ENCODE measurements at places on chromosomes 16 and 17.

- DNase-seq, result no peak
Observed at GRCh38 chr16:10738231-10739077, 5.2 kb upstream of the NUBP1 start.

GRCh38 chr17:82108038-82108437 lies 10.0 kb upstream of the FASN start:
- no peak for DNase-seq

GRCh38 chr16:70752426-70752825 lies 48.5 kb downstream of the VAC14 start:
- no peak for DNase-seq

- DNase-seq, result no peak
Observed at GRCh38 chr17:61575983-61576382, 15.0 kb downstream of the NACA2 start.

DNA sequence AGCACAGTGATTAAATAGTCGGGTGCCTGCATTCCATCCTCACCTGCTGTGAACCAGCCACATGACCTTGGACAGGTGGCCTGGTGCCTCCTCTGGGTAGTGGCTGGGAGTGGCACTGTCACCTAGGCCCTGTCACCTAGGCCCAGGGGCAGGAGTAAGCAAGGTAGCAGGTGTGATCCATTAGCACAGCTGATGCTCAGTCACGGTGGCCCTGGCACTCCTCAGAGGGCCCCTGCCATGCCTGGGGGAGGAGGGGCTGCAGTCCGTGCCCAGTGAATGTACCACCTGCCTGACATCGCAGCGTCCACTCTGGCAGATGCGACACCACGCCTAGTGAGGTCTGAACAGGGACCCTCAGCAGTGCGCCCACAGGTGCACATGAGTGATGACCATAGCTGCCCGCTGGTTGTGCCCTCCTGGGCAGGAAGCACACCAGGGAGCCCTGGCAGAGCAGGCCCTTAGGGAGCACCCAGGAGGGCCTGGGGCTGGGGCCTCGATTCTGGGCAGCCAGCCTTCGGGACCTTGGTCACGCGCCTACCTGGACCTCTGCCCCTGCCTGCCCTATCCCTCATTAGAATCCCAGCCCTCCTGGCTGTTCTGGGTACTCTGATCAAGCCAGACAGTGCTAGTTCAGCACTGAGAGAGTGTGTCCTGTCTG lies 33.1 kb upstream of the CRISPLD2 start:
- no peak for DNase-seq

GRCh38 chr16:2474877-2475412 lies at the start of gene TBC1D24:
Gene TBC1D24 (plus strand): TSS chr16:2475127. CDS start chr16:2496149, 21,022 bp downstream.
- DNase-seq, result peak; percentile 88

GRCh38 chr17:20086416-20087076 lies 77.4 kb downstream of the SPECC1 start:
- no peak for DNase-seq

- DNase-seq, result no peak
Observed at GRCh38 chr17:74763565-74764387, 12.4 kb downstream of the NAT9 start.

DNA sequence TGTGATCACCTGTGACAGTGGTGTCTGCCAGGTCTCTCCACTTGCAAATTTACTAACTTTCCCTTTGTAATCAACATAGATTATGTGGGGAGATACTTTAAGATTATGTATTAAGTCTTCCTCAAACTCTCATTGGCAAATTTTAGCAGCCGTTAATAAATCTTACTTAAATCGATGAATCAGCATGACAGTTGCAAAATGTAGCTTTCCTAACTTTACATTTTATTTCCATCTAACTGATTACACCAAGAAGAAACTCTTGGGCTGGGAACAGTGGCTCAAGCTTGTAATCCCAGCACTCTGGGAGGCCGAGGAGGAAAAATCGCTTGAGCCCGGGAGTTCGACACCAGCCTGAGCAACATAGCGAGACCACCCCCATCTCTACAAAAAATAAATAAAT lies 23.3 kb upstream of the CPNE2 start:
- no peak for DNase-seq
